SJCRH30 (cell line): ENCODE measurements at places on chromosomes 2 and 18. TPM values are rescaled to one million over a fixed set of nuclear protein-coding genes. Genes with fewer than 3 reads are reported as not detected.

DNA sequence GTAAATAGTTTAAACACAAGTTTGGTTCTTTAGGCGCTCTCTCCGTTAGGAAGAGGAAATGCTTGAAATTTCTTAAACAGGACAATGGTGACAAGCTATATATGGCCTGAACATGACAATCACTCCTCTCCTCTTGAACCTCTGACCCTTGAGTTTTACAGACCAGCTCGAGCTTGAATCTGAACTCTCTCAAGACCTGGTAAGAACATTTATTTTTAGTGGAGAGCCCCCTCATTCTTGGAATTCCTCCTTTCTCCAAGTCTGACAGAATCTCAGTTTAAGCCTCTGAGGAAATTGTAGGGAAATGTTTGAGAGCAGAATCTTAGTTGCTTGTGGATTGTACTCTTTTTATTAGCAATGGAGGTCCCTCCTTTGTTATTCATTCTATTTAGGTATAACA, 1293.6 kb upstream of the ZEB2 start:
- no peak overlapping the region for H3K27ac ChIP-seq
- H3K27me3 ChIP-seq: no peaks in the 10 kb centered on the region
- no peak for DNase-seq
- H3K36me3 ChIP-seq: no peaks in the 10 kb centered on the region
- no peak overlapping the region for H3K4me3 ChIP-seq
- H3K4me1 ChIP-seq: no peaks in the 10 kb centered on the region

- no peaks in the 10 kb centered on the region for H3K27me3 ChIP-seq
- H3K36me3 ChIP-seq: no peaks in the 10 kb centered on the region
- H3K27ac ChIP-seq: no peak overlapping the region
- H3K4me3 ChIP-seq: no peak overlapping the region
- DNase-seq: no peak
Observed at GRCh38 chr18:48125724-48126123, 195.3 kb upstream of the SMAD2 start.

- no peak overlapping the region for H3K4me3 ChIP-seq
- no peaks in the 10 kb centered on the region for H3K4me1 ChIP-seq
- no peak overlapping the region for H3K27ac ChIP-seq
Observed at GRCh38 chr2:83900862-83901261, 558.2 kb downstream of the SUCLG1 start.

- no peaks in the 10 kb centered on the region for H3K27me3 ChIP-seq
- no peak overlapping the region for H3K4me3 ChIP-seq
- no peak for DNase-seq
- H3K4me1 ChIP-seq: no peaks in the 10 kb centered on the region; the same call in 1 of the 2 replicates
- H3K27ac ChIP-seq: peak overlapping the region; percentile 47
Observed at GRCh38 chr18:37199741-37200140, 365.9 kb downstream of the CELF4 start.

DNA sequence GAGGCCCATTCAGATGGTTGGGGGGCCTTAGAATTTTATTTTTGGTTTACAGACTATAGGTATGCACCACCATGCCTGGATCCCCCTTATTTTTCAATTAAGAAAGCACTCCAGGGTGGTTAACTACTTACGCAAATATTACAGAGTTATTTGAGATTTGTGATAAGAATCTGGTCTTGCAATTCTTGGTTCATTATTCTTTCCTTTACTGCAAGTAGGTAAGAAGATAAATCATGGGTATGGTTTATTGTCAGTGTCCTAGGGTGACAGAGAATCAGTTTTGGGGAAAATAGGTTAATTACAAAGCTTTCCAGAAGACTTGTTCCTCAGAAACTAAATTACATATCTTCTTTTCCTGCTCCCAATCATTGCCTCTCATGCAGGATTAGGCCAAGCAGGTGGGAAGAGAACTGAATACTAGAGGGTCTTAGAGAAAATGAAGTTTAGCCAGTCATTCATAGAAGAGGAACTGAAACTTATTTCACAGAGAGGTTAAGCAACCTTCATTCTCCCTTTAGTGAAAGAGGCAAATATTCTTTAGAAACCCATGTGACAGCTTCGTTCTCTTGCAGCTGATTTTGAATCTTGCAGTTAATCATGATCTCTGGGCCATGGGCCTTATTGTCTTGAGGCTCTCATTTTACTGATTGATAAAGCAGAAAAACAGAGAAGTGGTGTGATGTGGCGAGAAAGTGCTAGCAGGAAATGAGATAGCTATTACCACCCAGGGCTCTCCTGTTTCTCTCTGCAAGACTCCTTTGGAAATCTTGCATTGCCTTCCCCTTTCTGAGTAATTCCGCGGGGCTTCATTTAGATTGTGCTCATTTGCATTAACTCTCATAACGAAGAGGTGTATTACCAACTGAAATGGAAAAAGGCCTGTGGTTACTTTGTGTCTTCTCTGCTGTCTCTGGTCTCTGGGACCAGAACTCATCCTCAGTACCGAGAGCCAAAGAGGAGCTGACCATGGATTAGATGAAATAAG, 44.8 kb upstream of the ARHGAP25 start:
- no peak for DNase-seq
- H3K4me1 ChIP-seq: no peaks in the 10 kb centered on the region
- H3K27me3 ChIP-seq: no peaks in the 10 kb centered on the region
- H3K4me3 ChIP-seq: no peak overlapping the region
- H3K36me3 ChIP-seq: no peaks in the 10 kb centered on the region; the same call in 1 of the 2 replicates
- H3K27ac ChIP-seq: no peak overlapping the region

GRCh38 chr2:152585830-152586484, 131.3 kb downstream of the PRPF40A start:
- no peaks in the 10 kb centered on the region for H3K27me3 ChIP-seq
- H3K27ac ChIP-seq: no peak overlapping the region
- H3K4me1 ChIP-seq: peaks cover 10% of the 10 kb centered on the region
- H3K36me3 ChIP-seq: peaks cover 2% of the 10 kb centered on the region; the same call in 1 of the 2 replicates
- peak; percentile 18 for DNase-seq

GRCh38 chr2:135688978-135689377, 52.7 kb upstream of the UBXN4 start:
- H3K36me3 ChIP-seq: no peaks in the 10 kb centered on the region; the same call in 1 of the 2 replicates
- no peak for DNase-seq
- H3K27ac ChIP-seq: no peak overlapping the region

- no peaks in the 10 kb centered on the region for H3K27me3 ChIP-seq
- no peak for DNase-seq
Observed at GRCh38 chr2:97849881-97850528, 136.6 kb downstream of the ZAP70 start.

DNA sequence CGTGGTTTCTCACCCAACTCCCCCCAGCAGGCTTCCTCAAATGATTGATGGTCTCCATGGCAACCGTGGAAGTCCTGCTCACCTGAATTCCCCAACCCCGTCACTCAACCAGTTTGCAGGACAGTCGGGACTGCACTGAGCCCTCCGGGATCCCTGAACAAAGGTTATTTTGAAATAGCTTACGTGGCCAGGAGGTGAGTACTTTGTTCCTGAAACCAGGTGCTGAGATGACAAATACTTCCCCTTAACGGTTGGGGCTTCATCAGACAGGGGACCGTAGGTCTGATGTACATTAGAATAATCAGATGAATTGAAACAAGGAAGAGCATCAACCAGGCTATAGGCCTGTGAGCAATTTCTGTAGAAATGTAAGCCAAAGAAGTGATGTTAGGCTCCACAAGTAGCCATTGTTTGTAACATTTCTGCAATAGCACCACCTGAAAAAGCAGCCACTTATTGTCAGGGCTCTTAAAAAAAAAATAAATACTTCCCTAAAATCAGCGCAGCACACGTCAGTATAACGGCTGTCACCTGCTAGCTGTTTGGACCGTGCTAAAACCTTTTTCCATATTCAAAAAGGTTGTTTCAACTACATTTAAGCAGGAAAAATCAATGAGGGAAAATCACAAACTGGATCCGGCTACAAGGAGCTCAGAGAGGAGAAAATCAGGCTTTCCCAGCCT, 206.4 kb upstream of the ID2 start:
- no peak for DNase-seq
- no peak overlapping the region for H3K4me3 ChIP-seq
- H3K27me3 ChIP-seq: 0 out of 2 replicates have a peak, but pooled peaks cover 8% of the 10 kb centered on the region
- no peaks in the 10 kb centered on the region for H3K36me3 ChIP-seq
- no peaks in the 10 kb centered on the region for H3K4me1 ChIP-seq
- H3K27ac ChIP-seq: no peak overlapping the region

GRCh38 chr2:58449286-58450010, 208.3 kb upstream of the FANCL start:
- no peak overlapping the region for H3K27ac ChIP-seq
- H3K4me3 ChIP-seq: no peak overlapping the region
- H3K4me1 ChIP-seq: no peaks in the 10 kb centered on the region
- DNase-seq: no peak
- H3K27me3 ChIP-seq: 0 out of 2 replicates have a peak, but pooled peaks cover 2% of the 10 kb centered on the region

DNA sequence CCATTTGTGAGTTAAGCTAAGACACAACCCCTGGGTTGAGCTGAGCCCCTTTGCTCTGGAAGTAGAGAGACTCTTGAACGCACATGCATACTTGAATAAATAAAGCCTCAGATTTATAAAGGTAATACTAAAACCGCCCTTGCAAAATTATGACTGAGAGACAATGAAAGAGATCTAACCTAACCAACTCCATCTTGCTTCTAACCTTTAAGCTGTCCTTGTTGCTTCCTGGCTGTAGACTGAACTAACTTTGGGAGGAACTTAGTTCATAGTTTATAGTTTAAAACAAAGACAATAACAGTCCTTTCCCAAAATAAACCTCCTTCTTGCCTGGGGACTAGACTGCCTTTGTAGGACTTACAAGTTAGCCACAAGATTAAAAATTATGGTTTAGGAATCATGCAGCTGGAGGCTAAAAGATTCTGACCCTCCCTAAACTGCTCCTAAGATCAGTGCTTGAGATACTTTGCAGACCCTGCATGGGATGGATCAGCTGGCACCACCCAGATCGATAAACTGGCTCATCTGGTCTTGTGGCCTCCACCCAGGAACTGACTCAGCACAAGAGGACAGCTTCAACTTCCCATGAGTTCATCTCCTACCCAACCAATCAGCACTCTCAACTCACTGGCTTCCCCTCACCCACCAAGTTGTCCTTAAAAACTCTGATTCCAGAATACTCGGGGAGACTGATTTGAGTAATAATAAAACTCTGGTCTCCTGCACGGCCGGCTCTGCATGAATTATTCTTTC, 240.2 kb upstream of the SLC14A2 start:
- no peaks in the 10 kb centered on the region for H3K36me3 ChIP-seq
- DNase-seq: no peak
- no peaks in the 10 kb centered on the region for H3K27me3 ChIP-seq
- H3K4me1 ChIP-seq: no peaks in the 10 kb centered on the region
- no peak overlapping the region for H3K27ac ChIP-seq

- H3K4me3 ChIP-seq: no peak overlapping the region
- H3K4me1 ChIP-seq: no peaks in the 10 kb centered on the region
- no peaks in the 10 kb centered on the region for H3K27me3 ChIP-seq
- H3K36me3 ChIP-seq: no peaks in the 10 kb centered on the region
Observed at GRCh38 chr18:62545098-62545497, 22.3 kb downstream of the ZCCHC2 start.

DNA sequence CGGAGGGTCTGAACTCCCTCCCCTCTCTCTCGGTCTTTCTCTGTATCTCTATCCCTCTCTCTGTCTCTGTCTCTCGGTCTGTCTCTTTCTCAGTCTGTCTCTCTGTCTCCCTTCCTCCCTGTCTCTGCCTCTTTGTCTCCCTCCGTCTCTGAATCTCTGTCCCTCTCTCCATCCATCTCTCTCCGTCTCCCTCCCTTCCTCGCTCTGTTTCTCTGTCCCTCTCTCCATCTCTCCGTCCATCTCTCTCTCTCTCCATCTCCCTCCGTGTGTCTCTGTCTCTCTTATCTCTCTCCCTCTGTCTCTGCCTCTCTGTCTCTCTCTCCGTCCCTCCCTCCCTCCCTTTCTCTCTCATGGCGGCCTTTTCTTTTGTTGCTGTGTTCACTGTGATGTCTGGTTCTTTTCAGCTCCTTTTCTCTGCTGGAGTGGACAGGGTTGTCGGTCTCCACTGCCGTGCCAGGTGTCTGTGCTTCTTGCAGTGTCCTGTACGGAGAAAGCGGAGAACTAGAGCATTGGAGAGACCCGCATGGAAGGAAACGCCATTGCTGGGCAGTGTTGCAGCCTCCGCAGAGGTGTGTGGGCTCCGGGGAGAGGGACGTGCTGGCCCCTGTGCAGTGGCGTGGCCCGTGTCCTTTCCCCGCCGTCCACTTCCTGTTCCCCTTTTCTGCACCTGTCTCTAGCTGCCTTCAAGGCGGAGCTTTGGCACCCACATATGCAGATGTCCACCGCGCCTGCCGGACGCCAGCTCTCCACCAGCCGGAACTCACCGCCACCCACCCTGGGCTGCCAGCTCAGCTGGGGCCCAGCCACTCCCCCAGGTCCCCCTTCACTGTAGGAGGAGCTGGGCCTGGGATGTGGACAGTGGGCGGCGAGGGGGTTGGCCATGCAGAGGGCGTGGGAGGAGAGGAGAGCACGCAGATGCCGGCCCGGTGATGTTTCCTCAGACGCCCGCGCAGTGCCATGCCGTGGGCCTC, 113.1 kb downstream of the NFATC1 start:
- no peak overlapping the region for H3K27ac ChIP-seq
- no peak for DNase-seq
- H3K36me3 ChIP-seq: no peaks in the 10 kb centered on the region
- no peaks in the 10 kb centered on the region for H3K4me1 ChIP-seq
- H3K4me3 ChIP-seq: no peak overlapping the region
- H3K27me3 ChIP-seq: no peaks in the 10 kb centered on the region

DNA sequence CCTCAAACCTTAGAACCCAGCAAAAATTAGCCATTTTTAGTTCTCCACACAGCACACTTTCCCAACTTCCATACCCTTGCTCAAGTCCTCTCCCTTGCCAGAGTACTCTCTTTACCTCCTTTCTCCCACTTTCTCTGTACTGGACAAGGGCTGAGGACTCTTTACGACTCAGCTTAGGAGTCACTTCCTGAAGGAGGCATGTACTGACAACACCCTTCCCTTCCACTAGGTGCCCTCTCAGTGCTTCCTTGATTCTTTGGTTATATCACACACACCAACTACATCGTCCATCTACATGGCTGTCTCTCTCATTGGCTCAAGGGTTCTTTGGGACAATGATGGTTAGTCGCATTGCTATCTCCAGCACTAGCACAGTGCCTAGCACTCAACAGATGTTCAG, 5.2 kb upstream of the C18orf63 start:
- no peaks in the 10 kb centered on the region for H3K27me3 ChIP-seq
- H3K27ac ChIP-seq: no peak overlapping the region
- no peaks in the 10 kb centered on the region for H3K36me3 ChIP-seq

Gene BAZ2B
- 27.4 and 38.5 TPM in 2 replicates for total RNA-seq

Gene PTPRM
- total RNA-seq: 10.1 and 11.0 TPM in 2 replicates

Gene CNGA3
- 0.08 TPM in 1 of 2 replicates, not detected in the other for total RNA-seq

Gene ARHGEF4
- total RNA-seq: 0.06 TPM in 1 of 2 replicates, not detected in the other

Gene PSMA8
- total RNA-seq: not detected in 2 replicates

Gene MAP4K4
- total RNA-seq: 118 and 139 TPM in 2 replicates
